GM12878 (cell line): ENCODE measurements at places on chromosomes 7 and 10. TPM values are rescaled to one million over a fixed set of nuclear protein-coding genes. Genes with fewer than 3 reads are reported as not detected.
A peak's percentile ranks its signal among the peaks of the same experiment; 100 is the strongest.

DNA sequence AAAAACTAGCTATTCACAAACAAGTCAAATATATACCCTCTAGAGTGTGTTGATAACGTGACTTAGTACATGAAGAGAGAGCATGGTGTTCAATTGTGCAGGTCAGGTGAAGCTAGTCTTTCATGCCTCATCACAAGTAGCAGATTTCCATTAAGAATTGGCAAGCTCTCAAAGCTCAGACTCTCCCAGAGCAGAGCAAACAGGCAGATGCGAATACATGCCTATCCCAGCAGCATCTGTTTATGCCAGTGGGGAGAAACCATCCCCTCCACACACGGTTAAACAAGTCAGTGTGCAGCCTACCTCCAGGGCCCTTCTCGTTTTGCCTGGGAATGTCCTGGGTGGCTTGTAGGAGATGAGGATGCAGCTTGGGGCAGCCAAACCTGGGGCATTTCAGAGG lies 532.5 kb upstream of the C7orf33 start:
- no peaks in the 10 kb centered on the region for H3K36me3 ChIP-seq
- DNase-seq, result no peak
- H3K4me3 ChIP-seq, result no peak overlapping the region
- H3K4me1 ChIP-seq, result peaks cover 3% of the 10 kb centered on the region; the same call in 1 of the 2 replicates

NUTM2D gene
- polyA plus RNA-seq, result 0.05 and 0.15 TPM in 2 replicates

- no peak overlapping the region for H3K4me3 ChIP-seq
- H3K27ac ChIP-seq, result no peak overlapping the region
- no peak for DNase-seq
- H3K4me1 ChIP-seq, result no peaks in the 10 kb centered on the region
- H3K36me3 ChIP-seq, result no peaks in the 10 kb centered on the region
These were observed 101.1 kb downstream of the PKD1L1 start for GRCh38 chr7:47847207-47847606.

DNA sequence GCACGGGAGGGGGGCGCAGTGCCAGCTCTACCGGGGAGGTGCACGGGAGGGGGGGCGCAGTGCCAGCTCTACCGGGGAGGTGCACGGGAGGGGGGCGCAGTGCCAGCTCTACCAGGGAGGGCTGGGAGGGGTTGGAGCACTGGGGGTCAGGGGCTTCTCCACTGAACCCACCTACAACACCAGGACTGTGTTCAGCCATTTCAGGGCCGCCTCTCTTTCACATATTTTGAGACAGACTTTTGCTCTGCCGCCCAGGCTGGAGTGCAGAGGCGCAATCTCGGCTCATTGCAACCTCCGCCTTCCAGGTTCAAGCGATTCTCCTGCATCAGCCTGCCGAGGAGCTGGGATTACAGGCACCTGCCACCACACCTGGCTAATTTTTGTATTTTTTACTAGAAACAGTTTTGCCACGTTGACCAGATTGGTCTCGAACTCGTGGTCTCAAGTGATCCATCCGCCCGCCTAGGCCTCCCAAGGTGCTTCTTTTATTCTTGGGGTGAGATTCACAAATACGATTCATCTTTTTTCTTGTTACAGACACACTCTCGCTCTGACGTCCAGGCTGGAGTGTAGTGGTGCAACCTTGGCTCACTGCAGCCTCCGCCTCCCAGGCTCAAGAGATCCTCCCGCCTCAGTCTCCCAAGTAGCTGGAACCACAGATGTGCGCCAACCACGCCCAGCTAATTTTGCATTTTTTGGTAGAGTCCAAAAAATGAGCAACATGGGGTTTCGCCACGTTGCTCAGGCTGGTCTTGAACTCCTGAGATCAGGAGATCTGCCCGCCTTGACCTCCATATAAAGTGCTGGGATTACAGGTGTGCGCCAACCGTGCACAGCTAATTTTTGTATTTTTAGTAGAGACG lies 37.0 kb downstream of the ADAP1 start:
- no peak for DNase-seq
- H3K4me3 ChIP-seq, result no peak overlapping the region
- H3K36me3 ChIP-seq, result no peaks in the 10 kb centered on the region; the same call in 1 of the 2 replicates
- no peaks in the 10 kb centered on the region for H3K27me3 ChIP-seq
- H3K27ac ChIP-seq, result no peak overlapping the region
- H3K4me1 ChIP-seq, result peaks cover 17% of the 10 kb centered on the region

DNA sequence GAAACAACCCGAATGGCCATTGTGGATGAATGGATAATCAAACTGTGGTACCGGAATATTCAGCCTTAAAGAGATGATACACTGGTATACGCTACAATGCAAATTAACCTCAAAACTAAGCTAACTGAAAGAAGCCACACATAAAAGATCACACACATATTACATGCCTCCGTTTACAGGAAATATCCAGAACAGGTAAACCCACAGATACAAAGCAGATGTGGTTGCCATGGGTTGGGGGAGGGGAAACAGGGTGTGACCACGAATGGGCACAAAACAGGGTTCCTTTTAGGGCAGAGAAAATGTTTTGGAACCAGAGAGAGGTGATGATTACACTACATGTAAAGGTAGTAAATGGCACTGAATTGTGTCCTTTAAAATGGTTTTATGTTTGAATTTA lies 16.6 kb downstream of the ESYT2 start:
- no peak overlapping the region for H3K27ac ChIP-seq
- 0 out of 2 replicates have a peak, but pooled peaks cover 3% of the 10 kb centered on the region for H3K4me1 ChIP-seq

DNA sequence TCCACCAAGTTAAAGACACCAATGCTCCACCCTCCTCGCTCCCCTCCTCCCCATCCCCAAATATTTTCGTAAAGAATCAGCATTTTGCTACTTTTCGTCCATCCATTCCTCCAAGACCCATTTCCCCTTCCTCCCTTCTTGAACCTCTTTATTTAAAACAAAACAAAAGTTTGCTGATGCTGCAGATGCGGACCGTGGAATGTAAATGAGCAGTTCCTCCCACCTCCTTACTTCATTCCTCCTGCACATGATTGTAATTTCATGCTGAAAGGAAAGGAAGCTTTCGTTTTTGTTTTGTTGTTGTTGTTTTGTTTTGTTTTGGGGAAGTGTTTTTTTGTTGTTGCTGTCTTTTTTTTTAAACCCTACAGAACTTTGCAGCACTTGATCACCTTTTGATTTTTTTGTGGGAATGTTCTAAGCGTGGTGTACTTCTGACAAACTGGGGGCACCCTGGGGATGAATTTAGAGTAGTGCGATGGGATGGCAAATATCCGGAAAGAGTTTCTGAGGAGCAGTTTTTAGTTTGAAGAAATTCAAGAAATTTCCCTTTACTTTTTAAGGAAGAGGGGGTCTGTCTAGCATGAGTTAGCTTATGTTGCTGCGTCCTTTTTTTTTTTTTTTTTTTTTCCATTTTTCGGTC lies 177.3 kb downstream of the TCF7L2 start:
- peaks cover 8% of the 10 kb centered on the region for H3K27me3 ChIP-seq
- no peaks in the 10 kb centered on the region for H3K36me3 ChIP-seq

- DNase-seq, result no peak
- H3K4me1 ChIP-seq, result peaks cover 2% of the 10 kb centered on the region
- no peak overlapping the region for H3K27ac ChIP-seq
- no peak overlapping the region for H3K4me3 ChIP-seq
These were observed 166.7 kb downstream of the SORCS3 start for GRCh38 chr10:104807581-104808310.

DNA sequence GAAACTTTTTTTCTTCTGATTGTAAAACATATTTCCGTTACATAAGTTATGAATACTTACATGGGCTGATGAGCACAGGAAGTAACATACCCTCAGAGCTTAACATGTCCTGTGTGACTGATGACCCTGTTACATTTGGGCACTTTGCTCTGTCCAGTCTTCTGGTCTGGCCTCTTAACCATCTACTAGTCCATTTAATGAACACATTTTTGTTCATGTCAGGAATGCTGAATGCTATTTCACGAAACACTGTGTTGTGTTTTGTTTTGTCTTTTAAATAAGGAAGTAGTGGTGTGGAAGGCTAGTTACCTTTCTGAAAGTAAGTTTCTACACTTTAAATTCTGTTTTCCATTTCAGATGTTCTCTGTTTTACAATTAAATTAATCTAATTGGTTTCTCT lies 77.7 kb downstream of the RBM33 start:
- H3K36me3 ChIP-seq, result peaks cover 3% of the 10 kb centered on the region
- H3K27me3 ChIP-seq, result no peaks in the 10 kb centered on the region
- DNase-seq, result peak; percentile 60
- H3K4me1 ChIP-seq, result peaks cover 39% of the 10 kb centered on the region
- peak overlapping the region; percentile 53 for H3K4me3 ChIP-seq

SFR1 gene
- 18.8 and 21.2 TPM in 2 replicates for polyA plus RNA-seq

CTNNA3 gene
- 0.30 TPM in 1 of 2 replicates, not detected in the other for polyA plus RNA-seq

GRCh38 chr10:1180836-1181235 lies 124.7 kb downstream of the WDR37 start:
- H3K4me3 ChIP-seq, result no peak overlapping the region
- H3K27me3 ChIP-seq, result no peaks in the 10 kb centered on the region; the same call in 1 of the 2 replicates
- no peaks in the 10 kb centered on the region for H3K36me3 ChIP-seq

DNA sequence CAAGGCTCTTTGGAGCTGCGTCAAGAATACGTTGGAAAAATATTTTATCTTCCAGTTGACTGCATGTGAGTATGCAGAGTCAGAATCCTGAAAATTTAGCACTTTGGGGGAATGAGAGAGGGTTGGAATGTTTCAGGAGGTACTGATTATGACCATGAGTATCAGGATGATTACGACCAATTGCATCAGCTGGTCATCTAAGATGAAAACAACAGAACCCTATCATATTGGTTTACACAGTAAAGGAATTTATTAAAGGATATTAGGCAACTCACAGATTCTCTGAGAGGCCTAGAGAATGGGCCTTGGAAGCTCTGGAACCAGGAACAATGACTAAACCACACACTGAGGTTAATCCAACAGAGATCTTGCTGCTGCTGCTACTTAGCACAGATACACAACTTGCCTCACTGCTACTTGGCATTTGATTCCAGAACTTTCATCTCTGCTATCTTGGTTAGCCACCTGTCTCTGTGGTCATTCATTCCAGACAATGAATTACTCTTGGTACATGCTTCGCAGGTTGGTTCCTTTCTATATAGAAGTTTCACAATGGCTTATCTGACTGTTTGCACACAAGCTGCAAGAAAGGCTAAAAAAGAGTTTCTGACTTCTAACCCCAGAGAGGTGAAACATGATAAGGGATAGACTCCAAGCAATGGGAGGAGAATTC lies 68.0 kb upstream of the CTTNBP2 start:
- H3K27ac ChIP-seq, result no peak overlapping the region
- H3K4me1 ChIP-seq, result no peaks in the 10 kb centered on the region
- no peak overlapping the region for H3K4me3 ChIP-seq
- DNase-seq, result no peak
- no peaks in the 10 kb centered on the region for H3K27me3 ChIP-seq

GRCh38 chr10:45373576-45374349 lies at the start of gene ALOX5:
TSS of gene ALOX5 (plus strand) at chr10:45374216. CDS start at chr10:45374280, 64 bp downstream.
- H3K4me3 ChIP-seq, result peak within 1 kb of the TSS; percentile 81
- no peaks in the 10 kb centered on the region for H3K27me3 ChIP-seq
- H3K4me1 ChIP-seq, result peaks cover 33% of the 10 kb centered on the region
- H3K27ac ChIP-seq, result peak within 1 kb of the TSS; percentile 74
- H3K36me3 ChIP-seq, result no peaks in the 10 kb centered on the region

DNA sequence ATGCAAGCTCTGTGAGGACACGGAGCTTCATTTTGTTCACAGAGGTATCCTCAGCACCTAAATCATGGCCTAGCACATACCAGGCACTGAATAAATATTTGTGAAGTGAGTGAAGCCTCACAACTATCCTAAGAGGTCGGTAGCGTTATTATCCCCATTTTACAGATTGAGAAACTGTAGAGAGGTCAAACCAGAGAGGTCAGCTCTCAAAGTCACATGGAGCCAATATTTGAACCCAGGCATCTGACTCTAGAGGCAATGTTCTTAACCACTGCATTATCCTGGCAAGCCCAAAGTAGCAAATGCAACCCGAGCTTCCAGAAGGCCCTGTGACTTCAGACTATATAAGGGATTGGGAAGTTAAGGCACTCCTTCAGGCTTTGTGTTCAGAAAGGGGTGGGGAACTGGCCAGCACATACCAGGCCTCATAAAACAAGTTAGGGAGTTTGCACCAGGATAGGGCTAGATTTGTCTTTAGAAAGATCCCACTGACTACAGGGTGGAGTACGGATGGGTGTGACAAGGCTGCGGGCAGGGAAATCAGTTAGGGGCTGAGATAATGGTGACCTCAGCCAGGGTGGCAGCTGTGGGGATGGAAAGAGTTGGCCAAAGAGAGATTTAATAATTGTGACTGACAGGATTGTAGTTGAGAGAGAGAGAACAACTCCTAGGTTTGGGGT lies 101.4 kb downstream of the TBXAS1 start:
- no peak overlapping the region for H3K27ac ChIP-seq
- no peak overlapping the region for H3K4me3 ChIP-seq
- no peaks in the 10 kb centered on the region for H3K36me3 ChIP-seq

- H3K4me3 ChIP-seq, result no peak overlapping the region
- peaks cover 11% of the 10 kb centered on the region; the same call in 1 of the 2 replicates for H3K36me3 ChIP-seq
- no peak overlapping the region for H3K27ac ChIP-seq
- peaks cover 13% of the 10 kb centered on the region for H3K4me1 ChIP-seq
- H3K27me3 ChIP-seq, result no peaks in the 10 kb centered on the region
These were observed 183.0 kb downstream of the SRPK2 start for GRCh38 chr7:105205592-105206237.

DNA sequence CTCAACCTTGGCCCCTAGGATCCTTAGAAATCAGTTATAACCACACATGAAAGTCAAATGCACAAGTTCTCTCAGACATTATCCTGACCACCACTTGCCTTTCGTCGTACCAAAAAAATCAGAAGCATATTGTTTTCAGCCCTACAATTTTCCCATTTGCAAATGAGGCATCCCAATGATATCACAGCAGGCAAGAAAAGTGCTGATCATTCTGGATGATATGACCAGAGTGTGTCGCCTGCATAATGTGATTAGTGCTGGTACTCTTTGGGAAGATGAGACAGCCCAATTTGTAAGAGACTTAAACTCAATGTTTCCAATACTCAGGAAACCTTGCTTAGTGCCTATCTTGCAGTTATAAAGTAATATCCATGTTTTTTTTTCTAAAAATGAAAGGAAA lies 168.0 kb downstream of the SORCS1 start:
- DNase-seq, result no peak
- H3K36me3 ChIP-seq, result no peaks in the 10 kb centered on the region
- no peaks in the 10 kb centered on the region for H3K4me1 ChIP-seq
- no peak overlapping the region for H3K27ac ChIP-seq
- H3K4me3 ChIP-seq, result no peak overlapping the region
- no peaks in the 10 kb centered on the region for H3K27me3 ChIP-seq

GRCh38 chr7:13093160-13093559 lies 405.7 kb downstream of the ARL4A start:
- H3K27ac ChIP-seq, result no peak overlapping the region
- H3K4me3 ChIP-seq, result no peak overlapping the region
- DNase-seq, result no peak
- no peaks in the 10 kb centered on the region for H3K36me3 ChIP-seq

- no peak overlapping the region for H3K27ac ChIP-seq
- H3K27me3 ChIP-seq, result no peaks in the 10 kb centered on the region
- H3K4me1 ChIP-seq, result no peaks in the 10 kb centered on the region
- DNase-seq, result no peak
- H3K4me3 ChIP-seq, result no peak overlapping the region
These were observed 12.6 kb downstream of the MAFK start for GRCh38 chr7:1542841-1543747.

GRCh38 chr10:73762915-73763314 lies 18.7 kb downstream of the SEC24C start:
- H3K36me3 ChIP-seq, result peaks cover 36% of the 10 kb centered on the region
- no peak overlapping the region for H3K4me3 ChIP-seq
- no peaks in the 10 kb centered on the region for H3K27me3 ChIP-seq
- peaks cover 48% of the 10 kb centered on the region for H3K4me1 ChIP-seq
- H3K27ac ChIP-seq, result peak overlapping the region; percentile 64

GRCh38 chr7:27689150-27689549 lies 26.5 kb upstream of the HIBADH start:
- no peaks in the 10 kb centered on the region for H3K27me3 ChIP-seq
- H3K4me1 ChIP-seq, result no peaks in the 10 kb centered on the region
- H3K36me3 ChIP-seq, result no peaks in the 10 kb centered on the region
- no peak overlapping the region for H3K27ac ChIP-seq
- H3K4me3 ChIP-seq, result no peak overlapping the region

YKT6 gene
- 68.8 and 75.1 TPM in 2 replicates for polyA plus RNA-seq
